ENCODE measurements at places on chromosomes 4 and X. TPM values are rescaled to one million over a fixed set of nuclear protein-coding genes. Genes with fewer than 3 reads are reported as not detected.

The CXCL5 gene
- not detected for total RNA-seq

The TMSB15A gene
- not detected for total RNA-seq

The ITM2A gene
- total RNA-seq: 565 TPM

- DNase-seq: no peak
Observed at GRCh38 chr4:84032372-84032771, 466.7 kb downstream of the NKX6-1 start.

GRCh38 chr4:165699055-165699454 lies 174.0 kb upstream of the TLL1 start:
- DNase-seq: no peak

DNA sequence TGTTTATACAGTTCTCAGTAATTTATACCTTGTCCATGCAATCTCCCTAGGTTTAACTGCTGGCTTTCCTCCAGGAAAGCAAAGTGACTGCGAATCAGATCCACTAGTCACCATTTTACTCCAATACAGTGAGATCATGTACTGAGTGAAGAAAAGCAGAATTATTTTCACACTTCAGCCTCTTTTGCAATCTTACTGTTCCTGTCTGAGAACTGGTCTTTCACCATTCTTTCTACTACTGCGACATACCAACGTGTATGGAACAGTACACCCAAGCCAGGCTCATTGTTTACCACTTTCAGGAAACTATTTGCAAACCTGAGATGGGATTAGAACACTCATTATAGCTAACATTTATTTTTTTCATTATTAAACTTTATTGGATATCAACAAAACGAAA lies 8.0 kb upstream of the MSL3 start:
- no peak for DNase-seq

DNA sequence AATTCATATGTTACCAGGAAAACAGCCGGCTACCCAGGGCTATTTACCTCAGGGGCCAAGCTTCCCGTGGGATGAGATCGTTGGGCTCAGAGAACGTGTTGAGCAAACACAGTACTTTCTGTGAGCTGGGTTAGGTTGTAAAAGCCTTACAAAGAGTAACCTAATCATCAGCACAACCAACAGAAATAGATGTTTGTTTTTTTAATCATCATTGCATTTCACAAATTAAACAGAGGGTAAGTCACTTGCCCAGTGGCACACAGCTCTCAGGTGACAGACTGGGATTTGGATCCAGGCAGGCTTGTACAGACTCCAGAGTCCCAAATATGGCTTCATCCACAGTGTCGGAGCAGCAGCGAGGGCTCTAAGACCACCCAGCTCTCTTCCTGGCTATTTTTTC lies 20.1 kb downstream of the SPON2 start:
- no peak for DNase-seq

- DNase-seq: no peak
Observed at GRCh38 chr4:104879367-104879766, 267.3 kb upstream of the TET2 start.

DNA sequence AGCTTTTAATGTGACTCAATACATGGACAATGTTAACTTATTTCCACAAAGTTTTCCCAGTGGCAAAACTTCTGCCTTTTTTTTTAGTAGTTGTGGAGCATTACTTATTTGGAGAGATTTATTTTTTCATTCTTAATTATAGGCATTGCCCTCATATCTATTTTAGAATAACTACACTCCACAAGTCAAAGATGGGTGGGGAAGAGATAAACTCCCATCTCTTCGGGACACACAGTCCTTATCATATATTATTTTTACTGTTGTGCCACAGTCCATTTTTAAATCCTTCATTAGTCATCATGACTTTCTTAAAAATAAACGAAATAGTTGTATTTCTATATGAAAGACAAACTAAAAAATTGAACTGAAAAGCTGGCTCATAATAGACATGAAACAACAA lies 1.2 kb downstream of the DMD start:
- DNase-seq: no peak

DNA sequence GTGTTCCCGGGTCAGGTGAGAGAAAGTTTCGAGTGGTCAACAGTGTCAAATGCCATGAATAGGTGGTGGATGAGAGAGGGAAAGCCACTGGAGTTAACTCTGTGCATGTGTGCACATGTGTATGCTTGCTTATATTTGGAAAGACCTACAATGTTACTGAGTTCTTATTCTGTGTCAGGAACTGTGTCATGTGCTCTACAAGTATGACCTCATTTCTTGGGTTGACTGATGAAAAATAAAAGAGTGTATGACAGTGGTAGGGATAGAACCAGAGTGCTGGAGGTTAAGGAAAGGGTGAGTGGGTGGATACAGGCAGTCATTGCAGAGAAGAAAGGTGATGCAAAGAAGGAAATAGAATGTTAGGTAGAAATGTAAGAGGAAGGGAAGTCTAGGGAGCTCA lies 22.1 kb upstream of the DGKK start:
- DNase-seq: no peak

DNA sequence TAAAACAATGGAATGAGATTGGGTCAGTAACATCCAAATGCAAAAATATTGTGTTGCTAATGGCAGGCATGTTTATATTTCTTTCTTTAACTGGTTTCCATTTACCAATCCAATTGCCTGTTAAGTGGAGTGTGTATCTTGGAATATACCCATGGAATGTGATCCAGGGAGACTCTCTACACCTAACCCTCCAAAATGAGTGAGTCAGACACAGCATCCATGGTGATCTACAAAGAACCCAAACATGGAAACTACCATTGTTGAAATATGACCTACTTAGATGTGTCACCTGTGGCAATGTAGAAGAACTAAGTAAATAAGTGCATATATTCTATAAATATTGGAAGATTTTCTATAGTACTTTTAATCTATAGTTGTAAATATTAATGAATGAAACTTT lies 110.3 kb downstream of the AREG start:
- no peak for DNase-seq
